Forelimb muscle (tissue), 1 donor: ENCODE measurements at places on chromosomes 7 and 10.
A peak's percentile ranks its signal among the peaks of the same experiment; 100 is the strongest.

DNA sequence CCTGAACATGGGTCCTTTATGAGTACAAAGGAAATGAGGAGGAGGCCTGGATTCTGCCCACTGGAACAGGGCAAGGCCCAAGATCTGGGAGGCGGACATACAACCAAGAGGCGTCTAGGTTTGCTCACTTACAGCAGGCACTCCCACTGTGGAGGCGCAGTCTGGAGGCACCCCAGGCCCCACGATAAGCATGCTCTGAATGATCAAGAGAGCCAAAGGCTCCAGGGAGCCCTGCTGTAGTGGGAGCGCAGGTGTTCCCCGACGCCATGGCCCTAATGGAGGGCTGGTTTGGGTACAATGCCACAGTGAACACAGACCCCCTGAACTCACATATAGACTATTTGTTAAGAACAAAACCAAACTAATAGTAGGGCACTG lies 88.1 kb downstream of the FAM53B start:
- no peak for DNase-seq

DNA sequence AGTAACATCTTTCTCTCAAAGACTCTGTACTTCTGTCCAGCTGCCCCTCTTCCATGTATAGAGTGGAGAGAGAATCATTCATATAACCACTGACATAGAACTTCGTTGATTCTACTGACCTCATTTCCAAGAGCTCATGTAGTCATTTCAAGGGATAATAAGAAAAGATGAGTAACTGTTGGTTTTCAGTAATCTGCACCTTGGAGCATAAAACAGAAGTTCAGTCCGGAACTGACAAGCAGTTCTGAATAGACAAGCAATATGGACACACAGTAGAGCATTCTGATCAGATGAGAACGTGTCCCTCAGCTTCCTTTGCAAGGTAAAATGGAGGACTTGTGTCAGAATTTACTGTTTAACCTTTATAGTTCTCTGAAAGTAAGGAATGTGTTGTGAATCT lies 847.1 kb downstream of the REEP3 start:
- DNase-seq, result no peak

- DNase-seq, result no peak
These were observed 205.5 kb upstream of the AOAH start for GRCh38 chr7:36929791-36930190.

DNA sequence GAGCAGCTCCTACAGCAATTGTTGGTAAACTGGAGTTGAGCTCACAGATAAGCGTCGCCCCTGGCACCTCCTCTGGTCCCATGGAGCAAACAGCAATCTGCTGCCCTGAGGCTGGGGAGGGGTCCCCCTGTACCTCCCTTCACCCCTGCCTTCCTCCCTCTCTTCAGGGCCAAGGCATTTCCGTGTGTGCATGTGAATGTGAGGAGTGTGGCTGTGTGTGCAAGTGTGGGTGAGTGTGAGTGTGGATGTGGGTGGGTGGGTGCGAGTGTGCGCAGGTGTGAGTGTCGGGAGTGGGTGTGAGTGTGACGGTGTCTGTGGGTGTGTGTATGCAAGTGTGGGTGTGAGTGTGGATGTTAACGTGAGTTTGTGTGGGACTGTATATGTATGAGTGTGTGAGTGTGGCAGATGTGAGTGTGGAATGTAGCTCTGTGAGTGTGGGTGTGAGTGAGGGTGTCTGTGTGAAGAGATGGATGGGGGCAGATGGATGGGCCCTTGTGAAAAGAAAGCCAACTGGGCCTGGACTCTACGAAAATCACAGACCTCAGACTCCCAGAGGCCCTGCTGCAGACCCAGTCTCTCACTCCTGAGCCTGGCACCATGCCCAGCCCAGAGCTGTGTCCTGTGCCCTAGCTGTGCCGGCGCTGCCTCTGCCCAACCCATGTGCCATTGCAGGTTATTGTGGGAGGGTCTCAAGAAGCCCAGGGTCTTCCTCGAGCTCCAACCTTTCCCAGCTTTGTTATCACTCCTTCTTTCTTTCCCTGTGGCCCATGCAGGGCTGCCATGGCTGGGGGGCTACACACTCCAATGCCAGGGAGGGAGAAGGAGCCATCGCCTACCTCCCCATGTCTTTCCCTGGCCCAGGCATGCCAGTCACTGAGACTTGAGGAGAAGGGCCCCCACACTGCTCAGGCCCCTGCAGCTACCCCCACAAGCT lies 73.9 kb downstream of the GRID1 start:
- DNase-seq, result no peak

DNA sequence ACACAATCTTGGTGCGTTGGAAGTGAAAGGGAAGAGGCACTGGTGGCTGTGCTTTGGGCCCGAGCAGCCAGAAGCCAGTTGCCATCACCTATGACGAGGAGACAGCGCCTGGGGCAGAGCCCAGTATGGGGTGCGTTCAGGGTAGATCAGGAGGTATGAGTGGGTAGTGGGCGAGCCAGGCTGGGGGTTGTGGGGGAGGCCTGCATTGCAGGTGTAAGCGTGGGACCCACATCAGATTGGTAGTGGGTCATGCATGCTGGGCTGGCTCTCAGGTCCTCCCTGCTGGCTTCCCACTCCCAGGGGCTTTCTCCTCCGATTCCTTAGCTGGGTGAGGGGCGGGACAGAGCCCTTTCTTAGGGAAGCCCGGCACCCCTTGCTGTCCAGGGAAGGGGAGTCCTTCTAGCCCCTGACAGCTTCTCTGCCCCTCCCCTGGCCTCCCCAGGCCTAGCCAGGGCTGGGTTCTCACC lies 445 bp upstream of the PVRIG start:
- DNase-seq, result no peak

GRCh38 chr10:69446229-69446628 lies 5.0 kb upstream of the TSPAN15 start:
- DNase-seq, result no peak

DNA sequence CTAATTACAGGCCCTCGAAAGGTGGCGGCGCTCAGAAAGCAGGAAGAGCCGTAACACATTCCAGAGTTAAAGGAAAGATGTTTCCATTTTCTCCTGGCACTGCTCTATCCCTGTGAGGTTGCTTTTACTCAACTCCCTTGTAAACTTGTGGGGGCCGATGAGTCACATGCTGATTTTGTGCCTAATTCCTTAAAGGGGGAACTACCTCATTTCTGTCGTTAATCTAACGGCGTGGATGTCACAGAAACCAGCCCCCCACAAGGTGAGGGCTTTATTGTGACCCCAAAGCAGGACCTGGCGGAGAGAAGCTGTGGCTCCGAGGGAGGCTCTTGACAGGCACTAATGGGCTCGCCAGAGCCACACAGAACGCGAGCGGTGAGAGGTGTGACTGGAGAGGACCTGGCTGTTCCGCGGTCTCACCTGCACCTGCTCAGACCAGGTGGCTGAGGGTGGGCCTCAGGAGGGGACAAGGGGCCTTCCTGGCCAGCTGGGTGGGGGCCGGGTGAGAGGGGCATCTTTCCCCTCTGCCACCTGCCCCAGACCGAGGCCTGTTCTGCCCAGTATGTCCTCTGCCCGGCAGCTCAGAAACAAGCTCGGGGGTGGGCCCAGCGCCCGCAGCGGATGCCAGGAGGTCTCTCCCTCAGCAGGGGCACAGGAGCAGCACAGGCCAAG lies 50.9 kb downstream of the CALML3 start:
- DNase-seq, result no peak

DNA sequence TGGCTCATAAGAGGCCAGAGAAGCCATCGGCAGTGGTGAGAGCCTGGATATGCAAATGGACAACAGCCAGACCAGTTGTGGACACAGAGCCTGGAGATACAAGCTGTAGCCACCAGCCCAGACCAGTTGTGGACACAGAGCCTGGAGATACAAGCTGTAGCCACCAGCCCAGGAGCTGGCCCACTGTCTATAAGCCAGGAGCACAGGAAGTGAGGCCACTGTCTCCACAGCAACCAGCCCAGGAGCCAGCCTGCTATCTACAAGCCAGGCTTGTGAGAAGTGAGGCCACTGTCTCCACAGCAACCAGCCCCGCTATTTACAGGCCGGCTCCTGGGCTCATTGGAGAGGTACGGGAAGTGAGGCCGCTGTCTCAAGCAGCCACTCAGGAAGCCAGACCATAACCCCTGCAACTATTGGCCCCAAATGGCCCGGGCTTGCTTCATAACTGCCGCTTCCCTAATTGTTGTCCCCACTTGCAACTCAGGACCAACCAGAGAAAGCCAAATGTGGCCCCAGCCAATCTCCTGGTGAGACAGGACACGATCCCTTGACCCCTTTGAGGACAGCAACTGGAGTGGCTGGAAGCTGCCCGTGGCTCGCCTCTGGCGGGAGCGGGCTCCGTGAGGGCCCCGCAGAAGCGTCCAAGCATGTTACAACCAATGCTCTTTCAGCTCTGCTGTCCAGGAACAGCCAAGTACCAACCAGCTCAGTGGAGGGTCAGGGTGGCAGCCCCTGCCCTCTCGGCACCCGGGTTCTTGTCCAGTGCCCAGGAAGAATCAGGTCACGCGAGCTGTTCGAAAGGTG lies 44.1 kb upstream of the CNPY1 start:
- no peak for DNase-seq

GRCh38 chr10:84825330-84825729 lies 496.9 kb downstream of the CCSER2 start:
- DNase-seq, result no peak

- DNase-seq, result peak; percentile 96
These were observed at the start of gene UBN2 for GRCh38 chr7:139230774-139231512. Gene UBN2 (plus strand): TSS chr7:139231237. CDS start chr7:139231485, 248 bp downstream.

GRCh38 chr10:91711885-91712680 lies 79.2 kb upstream of the PPP1R3C start:
- peak; percentile 52 for DNase-seq

GRCh38 chr7:125654076-125654475 lies 724.5 kb upstream of the POT1 start:
- no peak for DNase-seq

DNA sequence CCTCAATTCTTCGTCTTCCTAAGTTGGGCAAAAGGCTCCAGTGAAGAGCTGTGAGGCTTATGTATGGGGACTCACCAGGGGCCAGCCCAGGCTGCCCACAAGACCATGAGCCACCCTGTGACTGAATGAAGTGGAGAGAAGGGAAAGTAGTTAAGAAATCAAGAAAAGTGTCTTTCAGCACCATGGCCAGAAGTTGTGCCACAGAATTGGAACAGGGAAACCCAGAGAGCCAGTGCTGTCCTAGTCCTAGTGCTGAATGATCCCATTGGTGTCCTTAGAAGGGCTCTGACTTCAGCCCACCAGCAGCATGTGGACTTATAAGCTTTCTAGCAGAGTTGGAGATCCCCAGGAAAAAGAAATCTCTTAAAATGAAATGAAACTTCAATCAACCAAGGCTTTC lies 37.0 kb upstream of the CCSER2 start:
- DNase-seq, result no peak

- no peak for DNase-seq
These were observed 21.5 kb downstream of the RPP38 start for GRCh38 chr10:15118615-15119014.

DNA sequence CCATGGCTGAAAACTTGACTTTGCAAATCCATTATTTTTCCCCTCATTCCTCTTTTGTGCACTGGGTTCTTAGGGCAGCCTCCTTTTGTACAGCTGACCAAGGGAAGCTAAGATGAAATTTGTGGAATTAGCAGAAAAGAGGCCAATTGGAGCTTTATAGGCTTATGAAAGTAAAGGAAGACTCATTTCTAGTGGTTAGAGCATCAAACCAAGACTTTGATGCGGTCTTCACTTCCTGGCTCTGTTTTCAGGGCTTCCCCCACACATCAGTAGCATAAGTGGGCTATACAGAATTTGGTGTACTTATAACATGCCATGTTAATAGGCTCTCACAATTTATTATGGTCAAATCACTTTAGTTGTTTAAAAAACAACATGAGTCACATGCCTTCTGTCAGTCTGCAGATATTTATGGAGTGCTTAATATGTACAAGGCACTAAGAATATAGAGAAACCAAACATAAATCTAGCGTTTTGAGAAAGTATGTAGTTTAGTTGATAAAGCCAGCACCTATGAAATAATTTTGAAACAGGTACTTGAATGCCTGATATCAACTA lies 5.7 kb downstream of the AUTS2 start:
- no peak for DNase-seq

- no peak for DNase-seq
These were observed 944.1 kb downstream of the SORCS3 start for GRCh38 chr10:105585171-105585570.

- DNase-seq, result no peak
These were observed 17.4 kb upstream of the HPS1 start for GRCh38 chr10:98463976-98464754.

DNA sequence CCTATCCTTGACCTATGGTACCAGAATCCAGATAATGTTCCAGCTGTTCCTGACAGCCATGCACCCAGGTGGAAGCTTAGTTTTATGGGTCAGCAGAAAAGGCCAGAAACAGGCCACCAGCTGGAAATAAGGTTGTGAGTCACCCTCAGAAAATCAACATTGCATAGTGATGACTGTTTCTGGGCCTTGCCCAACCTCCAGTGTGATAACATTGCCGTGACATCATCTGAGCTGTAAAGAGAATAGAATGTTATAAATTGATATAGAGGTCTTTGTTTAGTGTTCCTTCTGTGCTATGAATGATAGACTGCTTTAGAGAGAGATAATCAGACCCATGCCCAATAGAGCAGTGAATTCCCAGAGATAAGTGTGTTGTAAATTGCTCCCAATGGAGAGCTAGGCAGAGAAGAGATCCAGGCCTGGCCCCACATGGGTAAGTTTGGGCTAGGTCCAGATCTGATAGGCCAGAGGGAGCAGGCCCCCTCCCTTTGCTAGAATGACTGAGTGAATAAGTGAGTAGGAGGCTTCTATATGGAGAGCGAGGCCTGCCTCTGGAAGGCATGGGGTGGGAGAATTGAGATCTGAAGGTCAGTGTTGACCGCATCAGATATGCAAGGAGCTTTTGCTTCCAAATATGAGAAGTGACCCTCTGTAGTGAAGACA lies 14.2 kb upstream of the HPS1 start:
- DNase-seq, result no peak

- DNase-seq, result no peak
These were observed 26.4 kb downstream of the HIF1AN start for GRCh38 chr10:100562008-100562672.

DNA sequence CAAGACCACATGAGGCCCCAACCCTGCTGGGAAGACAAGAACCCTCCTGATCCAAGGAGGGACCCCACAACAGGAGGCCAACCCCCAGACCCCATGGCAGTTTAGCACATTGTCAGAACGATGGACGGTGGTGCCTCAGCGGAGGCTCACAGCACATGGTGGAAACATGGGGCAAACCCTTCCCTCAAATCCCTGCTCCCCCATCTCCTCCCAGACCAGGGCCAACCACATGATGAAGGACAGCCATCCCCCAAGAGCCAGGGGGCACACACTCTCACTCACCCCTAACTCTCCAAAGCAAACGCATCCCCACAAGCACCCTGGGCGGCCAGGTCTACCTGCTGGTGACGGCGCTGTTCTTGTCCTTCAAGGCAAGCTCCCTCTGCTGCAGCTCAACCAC lies 83.9 kb downstream of the MAD1L1 start:
- DNase-seq, result no peak

GRCh38 chr7:101905203-101905865 lies 87.9 kb downstream of the CUX1 start:
- DNase-seq, result no peak

- DNase-seq, result no peak
These were observed 132.6 kb upstream of the ZEB1 start for GRCh38 chr10:31186225-31187000.

GRCh38 chr10:35834877-35835494 lies 192.9 kb upstream of the FZD8 start:
- no peak for DNase-seq

- no peak for DNase-seq
These were observed 22.4 kb downstream of the PDLIM1 start for GRCh38 chr10:95268438-95268837.

- DNase-seq, result no peak
These were observed 289.4 kb downstream of the PLXNA4 start for GRCh38 chr7:132286836-132287235.
